ENCODE measurements at places on chromosomes 5 and 9.

GRCh38 chr5:15320871-15321270, 179.1 kb upstream of the FBXL7 start:
- DNase-seq = no peak

- DNase-seq = no peak
Measured at GRCh38 chr9:109512170-109512756, 14.2 kb upstream of the PTPN3 start.

GRCh38 chr9:128250839-128251731, 24.7 kb downstream of the GOLGA2 start:
- DNase-seq = no peak

GRCh38 chr9:18863791-18864190, 169.2 kb downstream of the SAXO1 start:
- no peak for DNase-seq

DNA sequence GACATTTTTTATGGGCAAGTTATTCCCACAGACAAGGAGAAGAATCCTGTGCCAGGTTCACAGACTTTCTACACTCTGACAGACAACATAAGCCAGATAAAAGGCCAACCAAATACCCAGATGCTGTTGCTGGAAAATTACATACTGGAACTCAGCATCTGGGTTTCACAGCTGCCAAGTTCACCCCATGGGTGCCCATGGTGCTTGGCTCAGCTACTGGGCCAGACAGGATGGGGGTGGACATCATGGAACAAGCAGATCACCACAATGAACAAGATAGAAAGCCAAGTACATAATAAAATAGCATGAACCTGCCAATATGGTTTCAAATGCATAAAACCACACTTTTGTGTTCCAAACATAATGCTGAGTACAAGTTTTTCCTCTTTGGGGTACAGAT, 999.8 kb downstream of the NR2F1-AS1 start:
- DNase-seq = no peak

DNA sequence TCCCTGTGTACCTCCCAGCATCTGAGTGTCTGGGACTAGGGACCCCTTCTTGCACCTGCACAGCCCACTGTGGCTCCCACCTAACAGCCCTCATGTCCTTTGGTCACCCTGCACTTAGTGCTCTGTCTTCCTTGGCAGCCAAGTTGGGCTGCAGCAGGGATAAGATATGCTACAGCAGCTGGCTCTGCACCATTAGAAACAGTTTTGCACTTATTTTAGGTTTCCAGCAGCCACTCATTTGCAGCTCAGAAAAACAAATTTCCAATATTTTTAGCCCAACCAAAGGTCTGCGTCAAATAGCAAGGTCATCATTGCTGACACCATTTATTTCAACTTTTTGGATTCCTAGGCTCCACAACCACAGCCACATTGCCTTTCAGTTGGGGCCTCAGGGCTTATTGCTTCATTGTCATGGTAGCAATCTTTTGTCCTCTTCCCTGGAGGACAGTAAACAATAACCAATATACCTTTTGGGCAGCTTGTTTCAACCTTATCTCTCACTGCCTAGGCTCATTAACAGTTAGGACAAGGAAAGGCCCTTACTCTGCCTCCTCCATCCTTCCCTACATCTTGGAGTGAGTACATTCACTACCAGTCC, 263.9 kb downstream of the COX7C start:
- no peak for DNase-seq

- DNase-seq = no peak
Measured at GRCh38 chr9:76904661-76905457, 1.1 kb downstream of the PRUNE2 start.

GRCh38 chr9:127878001-127878651, 651 bp upstream of the AK1 start:
- no peak for DNase-seq

DNA sequence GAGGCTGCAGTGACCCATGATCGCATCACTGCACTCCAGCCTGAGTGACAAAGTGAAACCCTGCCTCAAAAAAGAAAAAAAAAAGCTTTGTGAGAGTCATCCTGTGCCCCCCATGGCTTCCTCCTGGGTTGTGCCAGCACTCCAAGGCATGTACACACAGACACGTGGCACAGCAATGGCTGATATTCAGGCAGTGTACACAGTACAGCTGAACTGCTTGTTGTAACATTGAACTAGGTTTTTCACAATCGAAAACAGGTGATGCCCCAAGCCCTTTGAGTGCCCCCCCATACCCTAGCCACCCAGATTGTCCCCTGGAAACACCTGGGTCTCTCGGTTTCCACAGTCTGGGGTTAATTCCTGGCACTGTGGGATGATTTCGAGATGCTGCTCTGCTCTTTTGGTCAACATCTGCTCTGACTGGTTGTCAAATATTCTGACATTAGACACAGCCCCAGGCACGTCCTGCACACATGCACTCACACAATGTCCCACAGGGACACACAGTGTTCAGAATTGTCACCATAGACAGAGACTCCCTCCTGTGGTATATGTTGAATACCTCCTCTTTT, 9.2 kb downstream of the SPINK4 start:
- DNase-seq = no peak
